Activated CD8-positive, alpha-beta memory T cell treated with anti-CD3 and anti-CD28 coated beads, Interleukin-2, amount 10 ng/mL, durations not matched to agents 7 days and 5 days (primary cell): ENCODE measurements at places on chromosomes 11 and 22.

DNA sequence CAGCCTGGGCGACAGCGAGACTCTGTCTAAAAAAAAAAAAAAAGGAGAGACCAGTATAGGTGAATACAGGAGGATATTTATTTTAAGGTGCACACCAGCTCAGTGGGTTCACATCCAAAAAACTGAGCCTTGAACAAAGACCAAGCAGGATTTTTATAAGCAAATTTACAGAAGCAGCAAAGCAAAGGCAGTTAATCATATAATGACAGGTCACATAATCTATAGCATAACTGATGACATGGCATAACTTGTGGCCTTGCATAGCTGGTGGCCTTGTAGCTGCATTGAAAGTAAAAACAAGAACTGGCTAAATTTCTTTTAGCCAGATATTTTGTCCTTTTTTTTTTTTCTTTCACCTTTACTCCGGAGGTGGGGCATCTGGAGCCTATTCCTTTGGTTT, 2.7 kb upstream of the PLAAT3 start:
- no peak for DNase-seq

DNA sequence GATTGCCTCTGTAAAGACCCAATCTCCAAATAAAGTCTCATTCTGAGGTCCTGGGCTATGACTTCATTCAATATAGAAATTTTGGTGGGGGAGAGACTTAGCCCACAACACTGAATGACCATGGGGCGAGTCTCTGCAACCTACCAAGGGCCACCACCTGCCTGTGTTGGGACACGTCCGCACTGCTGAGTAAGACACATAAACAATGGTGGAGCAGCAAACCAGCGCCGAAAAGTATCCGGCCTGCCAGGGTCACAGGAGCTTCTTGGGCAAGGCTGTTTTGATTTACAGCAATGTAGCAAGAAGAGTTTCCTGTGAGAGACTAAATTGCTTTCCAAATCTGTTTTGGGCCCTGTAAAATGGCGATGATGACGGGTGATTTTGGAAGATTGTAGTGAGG, 122.3 kb downstream of the SHANK2 start:
- DNase-seq = no peak

DNA sequence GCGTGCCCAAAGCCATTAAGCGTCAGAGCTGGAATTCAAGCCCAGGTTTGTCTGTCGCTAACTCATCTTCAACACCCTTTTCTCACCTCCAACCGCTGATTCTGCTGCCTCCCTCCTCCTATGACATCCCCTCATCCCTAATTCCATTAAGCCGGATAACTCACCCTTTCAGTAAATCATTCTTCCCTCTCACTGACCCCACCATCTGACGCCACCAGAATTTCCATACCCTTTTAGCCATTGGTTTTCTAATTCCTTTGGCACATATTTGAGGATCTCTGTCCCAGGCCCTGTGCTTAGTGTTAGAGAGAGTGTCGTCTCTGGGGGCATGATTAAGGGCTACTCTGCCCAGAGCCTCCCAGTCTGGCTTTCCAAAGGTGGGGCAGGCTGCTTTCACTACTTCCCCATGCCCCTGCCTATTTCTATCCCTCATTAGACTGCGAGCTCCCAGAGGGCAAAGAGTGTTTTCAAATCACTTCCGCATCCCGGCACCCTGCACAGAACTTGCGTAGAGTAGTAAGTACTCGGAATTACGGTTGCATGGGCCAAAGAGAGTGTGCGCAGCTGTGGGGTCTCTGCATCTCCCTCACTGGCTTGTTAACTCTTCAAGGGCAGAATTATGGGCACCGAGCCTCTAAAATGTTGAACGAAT, 3.9 kb downstream of the KLHL35 start:
- DNase-seq = no peak

- no peak for DNase-seq
Measured at GRCh38 chr11:71208011-71208774, 44.2 kb downstream of the SHANK2 start.

GRCh38 chr11:123292647-123293046, 97.6 kb upstream of the CLMP start:
- no peak for DNase-seq

DNA sequence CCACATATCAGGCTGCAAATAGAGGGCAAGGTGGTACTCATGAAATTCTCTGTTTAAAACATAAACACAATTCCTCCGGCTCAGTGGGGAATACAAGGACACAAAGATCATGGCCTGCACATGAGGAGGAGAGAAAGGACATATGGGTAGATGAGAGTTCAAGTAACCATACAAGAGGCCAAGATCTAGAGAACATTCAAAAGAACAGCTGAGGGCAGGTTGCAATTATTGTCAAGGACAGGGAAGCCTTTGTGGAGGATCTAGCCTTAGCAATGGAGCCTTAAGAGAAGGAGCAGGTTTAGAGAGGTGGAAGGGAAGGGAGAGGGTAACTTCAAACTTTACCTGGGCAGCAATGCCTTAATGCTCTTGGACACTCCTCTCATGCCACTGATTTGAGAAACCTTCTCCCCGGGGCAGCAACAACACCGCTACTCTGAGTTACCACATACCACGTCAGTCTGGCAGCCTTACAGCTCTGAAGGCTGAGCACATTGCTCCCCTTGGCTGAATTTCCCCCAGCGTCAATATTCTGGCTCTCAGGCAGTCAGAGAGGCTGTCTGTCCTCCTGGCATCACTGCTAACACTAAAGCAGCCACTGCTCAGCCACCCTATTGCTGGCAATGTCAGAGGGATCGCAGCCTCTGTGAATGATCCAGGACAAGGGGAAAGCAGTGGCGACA, 55.5 kb downstream of the CLPB start:
- DNase-seq = no peak

DNA sequence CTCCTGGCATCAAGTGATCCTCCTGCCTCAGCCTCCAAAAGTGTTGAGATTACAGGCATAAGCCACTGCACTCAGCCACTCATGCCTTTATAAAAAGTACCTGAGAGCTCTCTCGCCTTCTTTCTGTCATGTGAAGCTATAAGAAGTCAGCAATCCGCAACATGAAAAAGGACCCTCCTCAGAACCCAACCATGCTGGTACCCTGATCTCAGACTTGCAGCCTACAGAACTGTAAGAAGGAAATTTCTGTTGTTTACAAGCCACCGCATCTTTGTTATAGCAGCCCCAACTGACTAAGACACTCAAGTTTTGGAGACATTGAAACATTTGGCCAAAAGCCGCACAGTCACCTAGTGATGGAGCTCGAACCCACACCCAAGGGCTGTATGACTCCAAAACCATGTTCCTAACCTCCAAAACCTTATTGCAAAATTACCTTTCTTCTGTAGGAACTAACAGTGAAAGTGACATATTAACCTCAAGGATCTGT, 8.9 kb downstream of the PACSIN2 start:
- DNase-seq = no peak

- DNase-seq = no peak
Measured at GRCh38 chr22:17113600-17113999, 7.6 kb downstream of the TMEM121B start.

DNA sequence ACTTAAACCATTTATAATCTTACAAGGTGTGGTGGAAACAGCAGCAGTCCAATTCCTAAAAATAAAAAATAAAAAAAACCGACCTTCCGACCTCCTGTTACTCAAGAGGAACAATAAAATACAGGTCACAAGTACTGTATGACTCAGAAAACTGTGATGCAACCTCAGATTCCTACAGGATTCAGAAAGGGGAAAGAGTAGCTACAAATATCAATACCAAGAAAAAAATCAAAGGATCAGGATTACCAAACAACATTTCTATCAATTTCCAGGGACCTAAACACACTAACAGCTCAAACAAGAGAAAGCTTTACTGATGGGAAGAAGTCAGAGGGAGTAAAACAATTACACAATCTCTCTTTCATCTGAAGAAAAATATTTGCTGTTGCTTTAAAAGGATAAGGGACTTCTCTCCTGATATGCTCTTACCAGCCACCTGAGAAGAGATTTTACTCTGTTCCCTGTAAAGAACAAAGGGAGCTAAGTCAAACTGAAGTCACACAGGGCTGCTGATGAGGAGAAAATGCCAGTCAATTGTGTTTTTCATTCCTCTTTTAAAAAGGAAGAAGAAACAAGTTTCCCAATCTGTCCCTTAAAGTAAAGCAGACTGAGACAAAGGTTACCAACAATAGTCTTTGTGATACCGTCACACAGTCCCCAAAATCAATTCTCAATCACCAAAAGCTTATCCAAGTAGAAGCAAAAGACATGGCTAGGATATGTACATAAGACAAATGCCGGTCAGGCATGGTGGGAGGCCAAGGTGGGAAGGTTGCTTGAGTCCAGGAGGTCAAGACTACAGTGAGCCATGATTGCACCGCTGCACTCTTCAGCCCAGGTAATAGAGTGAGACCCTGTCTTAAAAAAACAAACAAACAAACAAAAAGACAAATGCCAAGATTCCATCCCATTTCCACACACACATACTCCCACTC, 39.3 kb downstream of the AMBRA1 start:
- DNase-seq = no peak

- peak; percentile 58 for DNase-seq
Measured at GRCh38 chr22:38927033-38927781, 30.2 kb upstream of the APOBEC3A start.

DNA sequence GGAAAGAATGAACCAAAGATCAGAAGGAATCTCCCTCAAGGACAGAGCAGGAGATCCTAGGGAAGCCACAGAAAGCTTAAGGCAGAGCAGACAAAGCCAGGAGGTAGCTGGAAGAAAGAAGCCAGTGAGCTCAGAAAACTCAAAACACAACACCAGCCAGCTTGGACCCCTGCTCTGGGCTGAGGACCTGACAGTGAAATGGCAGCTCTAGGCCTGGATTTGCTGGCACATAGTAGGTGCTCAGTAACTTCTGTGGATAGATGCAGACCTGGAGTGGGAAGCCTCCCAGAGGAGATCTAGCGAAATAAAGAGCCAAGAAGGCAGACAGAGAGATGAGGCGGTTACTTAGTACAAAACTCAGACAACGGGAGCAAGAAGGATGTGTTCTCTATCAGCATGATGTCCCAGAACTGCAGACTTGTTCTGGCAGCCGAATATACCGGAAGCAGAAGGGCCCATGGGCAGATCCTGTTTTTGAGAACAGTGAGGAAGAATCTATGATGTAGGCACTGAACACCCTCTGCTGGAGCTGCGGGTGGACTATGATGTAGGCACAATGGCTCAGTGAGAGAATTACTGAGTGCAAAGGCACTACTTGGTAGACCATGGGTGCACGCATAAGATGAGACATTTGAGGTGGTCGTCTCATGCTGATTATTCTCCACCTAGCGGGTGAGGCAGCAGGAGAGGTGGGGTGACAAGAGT, 4.8 kb downstream of the ROBO4 start:
- peak; percentile 22 for DNase-seq

- DNase-seq = no peak
Measured at GRCh38 chr11:92867913-92868619, 101.4 kb upstream of the MTNR1B start.

GRCh38 chr22:41123151-41123550, 30.8 kb downstream of the EP300 start:
- no peak for DNase-seq

DNA sequence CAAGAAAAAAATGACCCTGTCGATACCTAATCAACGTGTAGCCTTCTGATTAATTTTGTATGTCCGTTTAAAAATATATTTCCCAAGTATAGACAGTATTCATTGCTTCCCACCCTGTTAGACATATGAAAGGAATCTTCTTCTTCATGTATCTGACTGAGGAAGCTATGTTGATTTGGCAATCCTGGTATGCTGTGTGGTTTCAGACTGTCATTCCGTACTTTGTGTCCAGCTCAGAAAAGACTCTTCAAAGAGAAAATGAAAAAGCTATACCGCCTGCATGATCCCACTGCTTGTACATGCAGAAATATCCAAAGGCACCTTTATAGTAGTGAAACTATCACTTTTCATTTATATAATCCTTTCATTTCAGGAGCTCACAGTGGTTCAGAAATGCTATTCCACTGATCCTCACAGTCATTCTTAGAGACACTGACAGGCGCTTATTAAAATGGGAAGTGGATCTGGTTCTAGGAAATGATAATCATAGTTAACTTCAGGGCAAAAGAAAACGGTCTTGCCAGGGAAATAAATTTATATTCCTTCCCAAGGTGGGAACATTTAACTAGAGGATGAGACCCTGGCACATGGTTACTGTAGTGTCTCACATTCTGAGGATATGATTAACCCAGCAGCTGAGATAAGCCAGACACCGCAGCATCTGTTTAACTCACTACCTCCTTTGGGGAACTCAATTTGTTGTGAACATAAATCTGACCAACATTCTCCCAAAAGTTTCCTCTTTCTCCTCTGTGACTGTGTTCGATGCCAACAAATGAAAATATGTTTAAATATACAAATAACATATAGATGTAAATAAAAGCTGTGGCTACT, 599.2 kb upstream of the LUZP2 start:
- DNase-seq = no peak
